ENCODE measurements at places on chromosomes 1 and 21.
A peak's percentile ranks its signal among the peaks of the same experiment; 100 is the strongest.

DNA sequence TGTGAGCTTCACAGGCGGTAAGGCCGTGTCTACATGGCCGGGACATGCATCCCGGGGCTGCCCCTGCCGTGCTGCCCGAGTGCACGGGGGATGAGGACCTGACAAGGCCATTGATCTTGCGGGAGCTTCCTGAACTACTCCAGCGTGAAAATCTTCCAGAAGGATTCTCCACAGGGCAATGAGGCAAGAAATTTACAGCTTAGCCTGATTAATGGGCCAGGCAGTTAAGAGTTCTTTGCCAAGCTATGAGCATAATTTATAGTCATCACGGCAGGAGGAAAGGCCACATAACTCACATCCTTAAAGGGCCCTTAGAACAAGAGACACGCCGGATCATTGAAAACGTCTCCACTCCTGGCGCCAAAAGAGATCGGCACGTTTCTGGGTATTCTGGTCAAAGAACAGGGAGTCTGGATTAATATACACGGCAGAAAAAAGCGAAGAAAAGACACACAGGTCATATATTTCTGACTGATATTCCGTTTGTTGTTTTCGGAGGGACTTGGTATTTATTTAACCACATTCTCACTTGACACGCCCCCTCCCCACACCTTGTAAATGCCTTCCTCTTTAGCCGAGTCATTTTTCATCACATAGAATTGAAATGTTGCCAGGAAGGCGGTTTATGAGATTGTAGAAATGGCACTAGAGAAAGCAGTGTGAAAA, 180.5 kb downstream of the DYRK1A start:
- peak; percentile 82 for DNase-seq

DNA sequence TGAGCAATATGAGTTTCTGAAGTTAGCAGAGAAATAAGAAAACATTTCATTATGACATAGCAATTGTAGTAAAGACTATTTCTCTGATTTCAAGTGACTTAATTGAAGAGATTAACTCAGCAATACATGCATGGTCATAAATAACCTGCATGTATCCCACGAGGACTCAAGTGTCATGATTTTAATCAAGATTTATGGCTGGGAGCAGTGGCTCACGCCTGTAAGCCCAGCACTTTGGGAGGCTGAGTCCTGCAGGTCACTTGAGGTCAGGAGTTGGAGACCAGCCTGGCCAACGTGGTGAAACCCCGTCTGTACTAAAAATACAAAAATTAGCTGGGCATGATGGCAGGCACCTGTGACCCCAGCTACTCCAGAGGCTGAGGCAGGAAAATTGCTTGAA, 311.9 kb upstream of the PLD5 start:
- DNase-seq: no peak

- DNase-seq: no peak
Observed at GRCh38 chr1:14896381-14897079, 257.0 kb upstream of the TMEM51 start.

GRCh38 chr1:50989694-50990093, 19.6 kb downstream of the CDKN2C start:
- no peak for DNase-seq

DNA sequence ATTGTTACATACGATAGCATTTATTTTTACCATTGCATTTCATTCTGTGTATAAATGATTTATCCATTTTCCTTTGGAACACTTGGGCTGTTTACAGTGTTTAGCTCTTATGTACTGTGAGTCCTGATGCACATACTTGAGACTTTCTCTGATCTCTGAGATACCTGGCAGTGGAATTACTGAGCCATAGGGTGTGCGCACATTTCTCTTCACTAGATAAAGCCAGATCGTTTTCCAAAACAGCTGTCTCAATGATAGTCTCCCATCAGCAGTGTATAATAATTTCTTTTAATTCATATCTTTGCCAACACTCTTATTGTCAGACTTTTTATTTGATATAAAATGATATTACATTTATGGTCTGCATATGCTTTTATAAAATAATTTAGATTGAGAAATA, 66.2 kb downstream of the VPS13D start:
- no peak for DNase-seq

GRCh38 chr1:248361121-248361715, at the start of gene OR2T4:
Gene OR2T4 (plus strand): TSS chr1:248361665. CDS start chr1:248361665, 0 bp downstream.
- DNase-seq: no peak

DNA sequence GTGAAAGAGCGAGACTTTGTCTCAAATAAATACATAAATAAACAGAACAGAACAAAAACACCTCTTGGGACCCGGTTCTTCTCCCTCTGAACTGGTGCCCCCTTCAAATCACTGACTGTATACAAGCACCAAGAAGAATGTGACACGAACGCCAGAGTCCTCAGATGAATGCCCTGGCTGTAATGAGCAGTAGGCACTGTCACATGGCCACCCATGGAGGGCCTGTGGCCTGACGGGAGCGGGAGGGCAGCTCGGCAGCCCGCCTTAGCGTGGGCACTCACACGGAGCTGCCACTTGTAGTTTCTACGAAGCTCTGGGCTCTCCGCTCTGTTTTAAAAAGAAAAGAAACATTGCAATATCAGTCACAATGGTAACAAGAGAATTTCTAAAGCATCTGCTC, 146.0 kb downstream of the PEX14 start:
- DNase-seq: no peak

DNA sequence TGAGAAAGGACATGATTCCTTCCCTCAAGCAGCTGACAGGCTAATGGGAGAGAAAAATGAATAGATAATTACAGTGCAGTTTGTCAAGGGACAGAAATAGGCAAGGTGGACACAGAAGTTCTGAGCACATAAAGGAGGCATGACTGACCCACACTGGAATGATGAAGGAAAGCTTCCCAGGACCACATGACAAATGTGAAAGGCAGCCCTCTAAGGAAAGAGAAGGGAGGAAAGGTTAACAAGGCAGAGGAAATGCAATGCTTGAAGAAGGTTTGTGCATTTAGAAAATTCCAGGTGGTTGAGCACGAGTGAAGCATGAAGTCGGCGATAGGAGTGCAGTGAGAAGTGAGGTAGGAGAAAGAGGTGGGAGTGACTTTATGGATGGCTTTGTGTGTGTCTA, 37.4 kb downstream of the LAMC2 start:
- DNase-seq: peak; percentile 59

- no peak for DNase-seq
Observed at GRCh38 chr1:240936911-240937668, 325.1 kb upstream of the GREM2 start.

DNA sequence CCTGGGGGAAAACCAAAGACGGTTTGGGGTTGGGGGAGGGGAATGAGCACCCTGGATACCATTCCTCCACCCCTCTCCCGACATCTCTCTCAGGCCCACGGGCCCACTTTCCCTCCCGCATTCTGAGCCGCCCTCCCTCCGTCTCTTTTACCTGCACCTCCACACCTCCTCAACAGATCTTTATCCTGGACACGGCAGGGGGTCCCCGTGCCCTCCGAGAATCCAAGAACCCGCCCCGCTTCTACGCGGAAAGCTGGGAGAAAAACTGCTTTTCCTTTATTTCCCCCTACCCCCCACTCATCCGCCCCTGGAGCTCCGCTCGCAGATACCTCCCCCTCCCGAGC, 108.8 kb downstream of the NAV1 start:
- DNase-seq: no peak

DNA sequence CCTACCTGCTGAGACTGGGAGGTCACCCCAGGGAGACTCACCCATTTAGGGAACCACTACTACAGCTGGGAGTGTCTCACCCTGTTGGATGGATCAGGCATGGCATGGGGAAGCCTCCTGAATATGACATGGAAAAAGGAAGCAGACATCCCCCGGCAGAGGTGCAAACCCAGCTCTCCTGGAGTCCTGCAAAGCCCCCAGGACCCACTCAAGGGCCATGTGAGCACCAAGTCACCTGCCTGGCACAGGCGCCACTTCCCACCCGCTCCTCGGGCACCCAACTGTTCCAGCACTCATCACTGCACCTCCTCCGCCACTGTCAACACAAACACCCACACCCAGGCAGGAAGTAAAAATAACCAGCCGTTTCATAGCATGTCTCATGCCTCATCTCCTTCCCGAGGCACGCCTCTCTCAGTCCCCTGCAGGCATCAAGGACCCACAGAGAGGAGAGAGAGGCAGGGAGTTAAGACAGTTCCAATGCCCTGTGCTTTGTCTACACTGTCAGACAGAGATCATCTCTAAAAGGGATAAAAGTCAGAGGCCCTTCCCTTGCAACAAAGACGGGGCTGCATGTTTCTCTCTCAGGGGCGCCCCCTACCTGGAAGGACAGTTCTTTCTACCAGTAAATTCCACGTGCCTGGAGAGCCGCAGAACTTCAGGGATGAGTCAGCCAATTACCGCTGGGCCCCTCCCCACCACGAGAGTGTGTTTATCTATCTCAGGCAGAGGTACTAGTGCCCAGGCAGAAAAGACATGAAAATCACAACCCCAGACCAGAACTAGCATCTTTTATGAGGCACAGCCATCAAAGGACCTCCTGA, 150.1 kb upstream of the SOD1 start:
- no peak for DNase-seq

DNA sequence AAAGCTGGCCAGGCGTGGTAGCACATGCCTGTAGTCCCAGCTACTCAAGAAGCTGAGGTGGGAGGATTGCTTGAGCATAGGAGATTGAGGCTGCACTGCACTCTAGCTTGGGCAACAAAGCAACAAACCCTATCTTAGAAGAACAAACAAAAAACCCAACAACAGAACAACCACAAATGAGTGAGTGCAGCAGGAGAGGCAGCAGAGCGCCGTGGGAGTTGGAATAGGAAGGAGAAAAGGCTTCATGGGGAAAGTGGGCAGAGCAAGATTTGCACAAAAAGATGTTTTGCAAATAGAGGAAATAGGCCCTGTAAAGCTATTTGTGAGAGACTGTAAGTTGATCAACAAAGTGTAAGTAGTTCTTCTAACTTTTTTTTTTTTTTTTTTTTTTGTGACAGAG, 19.6 kb downstream of the SMAP2 start:
- no peak for DNase-seq

DNA sequence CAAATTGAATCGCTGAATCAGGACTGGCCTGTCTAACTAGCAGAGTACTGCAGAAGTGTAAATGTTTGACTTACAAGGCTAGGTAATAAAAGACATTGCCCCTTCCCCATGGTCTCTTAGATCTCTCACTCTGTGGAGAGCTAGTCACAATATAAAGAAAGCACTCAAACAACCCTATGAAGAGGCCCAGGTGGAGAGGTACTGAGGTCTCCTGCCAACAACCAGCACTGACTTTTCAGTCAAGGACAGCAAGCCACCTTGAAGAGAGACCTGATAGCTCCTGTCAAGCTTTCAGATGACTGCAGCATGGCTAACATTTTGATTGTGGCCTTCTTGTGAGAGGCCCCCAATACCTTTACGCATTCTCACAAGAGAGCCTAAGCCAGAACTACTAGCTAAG, 18.5 kb downstream of the HFM1 start:
- no peak for DNase-seq

DNA sequence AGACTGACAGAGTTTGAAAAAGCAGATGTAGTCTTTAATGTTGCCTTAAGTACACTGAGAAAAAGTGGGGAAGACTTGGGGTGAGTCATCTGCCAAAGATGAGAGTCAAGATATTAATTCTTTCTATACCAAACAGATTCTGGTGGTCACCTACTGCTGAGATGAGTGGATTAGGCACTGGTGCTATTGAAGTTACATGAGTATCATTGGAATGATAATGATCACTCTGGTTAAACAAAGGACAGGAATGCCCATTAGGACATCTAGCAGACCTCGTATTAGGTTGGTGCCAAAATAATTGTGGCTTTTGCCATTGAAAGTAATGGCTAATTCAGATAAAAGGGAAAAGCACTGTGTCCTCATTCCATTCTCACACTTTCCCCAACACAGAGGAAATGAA, 1588.9 kb downstream of the KCNT2 start:
- peak; percentile 17 for DNase-seq

DNA sequence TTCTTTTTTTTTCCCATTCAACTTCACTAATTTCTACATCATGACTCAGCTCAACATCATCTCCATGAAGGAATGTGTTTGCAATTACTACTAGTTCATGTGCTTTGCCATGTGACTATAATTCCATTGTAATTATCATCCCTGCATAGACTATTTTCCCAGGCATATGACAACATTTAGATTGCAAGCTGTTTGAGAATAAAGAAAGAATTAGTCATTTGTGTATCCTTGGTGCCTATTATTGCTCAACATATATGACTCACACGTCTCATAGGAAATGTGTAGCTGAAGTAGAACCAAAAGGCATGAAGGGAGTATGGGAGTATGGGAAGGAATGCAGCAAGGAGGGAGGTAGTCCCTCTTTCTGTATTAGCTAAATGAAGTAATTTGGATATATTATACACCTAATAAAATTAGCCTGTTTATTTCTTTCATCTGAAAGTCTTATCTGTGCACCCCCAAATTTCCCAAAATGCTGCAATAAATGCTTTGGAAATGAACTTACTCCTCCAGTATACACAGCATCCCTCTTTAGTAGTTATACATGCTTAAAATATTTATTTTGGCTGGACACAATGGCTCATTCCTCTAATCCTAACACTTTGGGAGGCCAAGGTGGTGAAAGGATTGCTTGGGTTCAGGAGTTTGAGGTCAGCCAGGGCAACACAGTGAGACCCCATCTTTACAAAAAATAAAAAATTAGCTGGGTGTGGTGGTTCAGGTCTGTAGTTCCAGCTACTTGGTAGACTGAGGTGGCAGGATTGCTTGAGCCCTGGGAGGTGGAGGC, 316.9 kb upstream of the ADGRL4 start:
- peak; percentile 91 for DNase-seq

DNA sequence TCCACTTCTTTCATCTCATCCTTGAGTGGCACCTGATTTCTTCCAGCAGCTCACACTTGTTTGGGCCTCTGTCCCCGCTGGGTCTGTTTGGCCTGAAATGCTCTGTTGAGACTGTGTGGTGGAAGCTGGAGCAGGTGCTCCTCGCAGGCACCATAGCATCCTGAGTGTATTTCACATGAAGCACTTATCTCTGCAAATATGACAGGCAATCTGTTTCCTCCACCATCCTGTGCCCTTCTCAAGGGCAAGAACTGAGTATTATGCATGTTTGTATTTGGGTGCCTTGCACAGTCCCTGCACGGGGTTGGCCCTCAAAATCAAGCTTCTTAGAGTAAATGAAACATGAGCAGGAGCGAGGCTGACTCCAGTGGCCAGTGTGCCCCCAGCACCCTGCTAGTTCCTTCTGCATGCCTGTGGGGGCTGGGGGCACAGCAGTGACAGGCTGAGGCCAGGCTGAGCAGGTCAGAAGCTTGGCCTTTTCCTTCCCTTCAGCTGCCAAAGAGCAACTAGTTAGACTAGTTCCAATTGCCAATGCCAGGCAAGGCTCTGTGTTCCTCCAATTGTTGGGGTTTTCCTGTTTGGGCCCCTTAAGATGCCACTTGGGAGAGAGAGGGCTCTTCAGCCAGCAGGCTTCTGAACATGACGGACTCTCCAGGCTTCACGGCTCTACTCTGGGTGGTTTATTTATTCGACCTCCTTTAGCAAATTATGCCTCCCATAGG, 129.6 kb upstream of the ATP1A1 start:
- no peak for DNase-seq

DNA sequence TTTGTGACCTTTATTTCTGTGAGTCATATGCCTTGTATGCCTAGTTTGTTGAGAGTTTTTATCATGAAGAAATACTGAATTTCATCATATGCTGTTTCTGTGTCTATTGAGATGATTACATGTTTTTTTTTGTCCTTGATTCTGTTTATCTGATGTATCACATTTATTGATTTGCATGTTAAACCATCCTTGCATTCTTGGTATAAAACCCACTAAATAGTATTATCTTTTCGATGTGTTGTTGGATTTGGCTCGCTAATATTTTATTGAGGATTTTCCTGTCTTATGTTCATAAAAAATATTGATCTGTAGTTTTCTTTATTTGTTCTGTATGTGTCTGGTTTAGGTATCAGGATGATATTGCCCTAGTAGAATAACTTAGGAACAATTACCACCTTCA, 164.7 kb upstream of the CHRM3 start:
- no peak for DNase-seq

GRCh38 chr1:21761052-21761451, 21.9 kb downstream of the USP48 start:
- DNase-seq: no peak

All from RCC 7860 (cell line).